ENCODE measurements at places on chromosomes 1 and 21. TPM values are rescaled to one million over a fixed set of nuclear protein-coding genes. Genes with fewer than 3 reads are reported as not detected.

APOBEC4 gene
- total RNA-seq, result not detected

ANKRD65 gene
- total RNA-seq, result not detected

DNA sequence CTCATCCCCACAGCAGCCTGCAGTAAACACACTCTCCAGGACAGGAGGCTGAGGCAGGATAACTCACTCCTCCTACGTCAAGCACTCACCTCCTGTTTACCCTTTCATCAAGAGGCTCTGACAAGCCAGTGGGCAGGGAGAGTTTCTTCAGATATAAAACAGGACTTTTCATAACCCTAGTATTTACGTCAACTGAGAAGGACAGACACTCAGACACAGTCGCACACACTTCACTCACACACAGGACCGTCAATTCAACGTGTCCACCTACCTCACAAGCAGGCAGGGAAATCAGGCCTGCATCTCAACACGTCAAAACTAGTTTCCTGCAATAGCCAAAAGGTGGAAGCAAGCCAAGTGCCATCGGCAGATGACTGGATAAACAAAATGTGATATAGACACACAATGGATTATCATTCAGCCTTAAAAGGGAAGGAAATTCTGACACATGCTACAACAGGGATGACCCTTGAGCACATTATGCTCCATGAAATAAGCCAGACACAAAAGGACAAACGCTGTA, 48.6 kb downstream of the ITPKB start:
- peak; percentile 54 for DNase-seq

DNA sequence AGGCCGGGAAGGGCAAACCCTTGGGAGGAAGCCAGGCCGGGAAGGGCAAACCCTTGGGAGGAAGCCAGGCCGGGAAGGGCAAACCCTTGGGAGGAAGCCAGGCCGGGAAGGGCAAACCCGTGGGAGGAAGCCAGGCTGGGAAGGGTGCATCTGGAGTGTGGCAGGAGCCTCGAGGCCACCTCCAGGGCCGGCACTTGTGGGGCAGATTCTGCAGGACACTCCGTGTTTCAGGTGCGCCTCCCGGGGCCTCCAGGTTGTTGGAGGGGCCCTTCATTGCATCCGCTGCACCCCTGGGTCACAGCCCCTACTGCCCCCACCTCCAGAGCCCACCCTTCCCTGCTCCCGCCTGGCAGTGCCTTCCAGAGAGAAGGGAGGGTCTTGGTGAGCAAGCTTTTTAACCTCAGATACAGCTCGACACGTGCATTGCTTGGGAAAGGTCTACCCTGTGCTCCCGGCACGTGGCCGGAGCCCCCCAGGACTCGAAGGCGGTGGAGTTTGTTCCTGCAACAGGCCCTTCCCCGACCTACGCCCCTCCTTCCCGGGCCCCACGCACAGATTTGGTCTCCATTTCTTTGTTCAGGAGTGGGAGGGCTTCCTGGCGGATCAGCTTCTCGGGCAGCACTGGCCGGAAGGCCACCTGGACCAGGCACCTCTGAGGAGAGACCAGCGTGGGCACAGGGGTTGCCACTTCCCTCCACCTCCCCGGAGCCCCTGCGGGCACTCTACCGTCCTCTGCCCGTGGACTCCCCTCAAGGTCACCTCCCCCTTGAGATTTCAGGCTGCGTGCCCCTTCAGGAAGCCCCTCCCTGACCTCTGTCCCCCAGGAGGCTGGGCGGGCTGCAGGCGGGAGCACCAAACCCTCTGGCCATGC, 9.4 kb upstream of the TMEM52 start:
- DNase-seq, result no peak

DNA sequence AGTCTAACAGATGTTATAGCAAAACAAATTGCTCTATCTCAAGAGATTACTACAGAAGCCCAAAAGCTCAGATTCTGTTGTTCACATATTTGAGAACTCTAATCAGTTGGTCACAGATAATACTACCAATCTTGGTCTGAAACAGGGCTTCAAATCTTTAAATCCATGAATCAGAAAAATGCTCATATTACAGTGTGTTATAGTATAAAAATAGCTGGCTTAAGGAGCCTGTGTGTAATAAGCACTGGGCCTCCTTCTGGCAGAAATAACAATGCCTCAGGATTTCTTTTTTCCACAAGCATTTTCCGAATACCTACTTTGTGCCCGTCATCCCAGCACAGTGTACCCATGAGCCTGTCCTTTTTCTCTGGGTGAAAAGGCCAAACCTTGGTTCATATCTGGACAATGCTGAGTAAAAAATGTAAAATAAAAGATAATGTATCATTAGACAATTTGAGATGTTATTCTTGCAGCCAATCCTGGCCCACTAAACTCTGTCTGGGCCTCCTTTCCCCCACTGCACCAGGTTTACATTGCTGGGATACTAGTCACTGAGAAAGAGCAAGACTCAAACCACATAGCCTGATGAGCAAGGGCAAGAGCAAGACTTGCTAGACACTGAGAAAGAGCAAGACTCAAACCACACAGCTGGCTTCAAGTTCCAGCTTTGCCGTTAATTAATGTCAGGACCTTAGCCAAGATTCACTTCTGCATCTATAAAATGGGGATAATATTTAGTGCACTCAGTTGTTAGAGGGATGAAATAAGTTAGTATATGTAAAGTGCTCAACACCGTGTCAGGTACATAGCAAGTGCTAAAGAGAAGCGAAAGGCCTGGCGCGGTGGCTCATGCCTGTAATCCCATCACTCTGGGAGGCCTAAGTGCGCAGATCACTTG, 17.0 kb upstream of the ADAR start:
- DNase-seq, result no peak

- DNase-seq, result no peak
Measured at GRCh38 chr1:190864013-190864641, 386.5 kb upstream of the BRINP3 start.

DNA sequence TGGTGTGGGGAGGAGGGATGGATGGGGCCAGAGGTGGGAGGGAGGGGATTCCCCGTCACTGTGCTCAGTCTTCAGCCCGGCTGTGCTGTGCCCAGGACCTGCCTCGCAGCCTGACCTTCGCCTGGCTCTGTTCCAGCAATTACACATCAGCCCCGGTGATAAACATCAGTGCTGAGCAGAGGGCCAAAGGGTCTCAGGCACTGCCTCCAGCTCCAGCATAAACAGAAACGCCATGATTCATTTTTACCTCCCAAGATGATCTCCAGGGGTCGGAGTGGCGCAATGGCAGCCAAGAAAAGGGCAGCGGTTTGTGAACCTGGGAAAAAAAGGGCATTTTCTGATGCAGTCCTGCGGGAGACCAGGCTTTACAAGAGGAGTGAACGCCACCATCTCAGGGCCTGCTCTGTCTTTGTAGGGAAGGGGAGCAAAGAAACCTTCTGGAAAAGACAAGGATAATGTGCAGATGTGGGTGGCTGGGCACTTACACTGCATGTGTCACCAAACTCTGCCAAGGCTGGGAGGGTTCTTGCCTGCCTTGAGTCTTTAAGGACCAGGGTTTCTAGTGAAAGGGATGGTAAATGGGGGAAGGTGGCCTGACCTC, 28.1 kb downstream of the SHISA4 start:
- DNase-seq, result no peak

- DNase-seq, result no peak
Measured at GRCh38 chr1:109535971-109536491, 3.6 kb upstream of the GPR61 start.

DNA sequence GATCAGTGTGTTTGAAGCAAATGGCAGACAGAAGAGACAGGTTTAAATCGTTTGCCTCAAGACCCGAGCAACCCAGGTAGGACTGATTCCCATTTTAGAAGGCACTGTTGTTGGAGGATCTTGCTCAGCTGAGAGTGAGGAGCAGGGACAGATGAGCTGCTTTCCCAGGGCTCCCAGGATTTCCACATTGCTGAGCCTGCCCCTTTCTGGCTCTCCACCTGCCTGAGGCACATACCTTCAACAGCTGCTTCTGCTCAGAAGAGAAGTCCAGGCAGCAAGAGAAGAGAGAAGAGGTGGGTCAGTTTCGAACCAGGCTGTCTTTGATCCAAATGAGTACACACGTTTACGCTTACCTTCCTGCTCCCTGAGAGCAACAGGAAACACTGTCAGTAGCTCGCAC, 5.7 kb downstream of the TNNT2 start:
- DNase-seq, result no peak

TSACC gene
- total RNA-seq, result not detected

SLC6A9 gene
- total RNA-seq, result 5.1 TPM

OVAAL gene
- total RNA-seq, result not detected

DNA sequence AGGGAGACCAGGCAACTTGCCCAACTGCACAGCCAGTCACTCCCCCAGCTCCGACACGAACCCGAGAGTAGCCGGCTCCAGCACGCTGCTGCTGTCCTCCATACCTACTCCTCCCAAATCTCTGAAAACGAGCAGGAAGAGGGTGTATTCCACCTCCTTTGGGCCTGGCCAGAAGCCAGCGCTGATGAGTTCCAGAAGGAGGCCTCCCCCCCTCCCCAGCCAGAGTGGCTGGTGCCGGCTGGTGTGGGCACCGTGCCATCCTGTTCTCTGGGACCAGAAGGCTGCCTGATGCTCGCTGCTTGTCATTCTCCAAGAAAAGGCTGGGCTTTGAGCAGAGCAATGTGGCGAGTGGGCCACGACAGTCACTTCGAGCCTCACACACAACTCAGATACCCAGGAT, 22.2 kb downstream of the KCNN3 start:
- DNase-seq, result no peak

DNA sequence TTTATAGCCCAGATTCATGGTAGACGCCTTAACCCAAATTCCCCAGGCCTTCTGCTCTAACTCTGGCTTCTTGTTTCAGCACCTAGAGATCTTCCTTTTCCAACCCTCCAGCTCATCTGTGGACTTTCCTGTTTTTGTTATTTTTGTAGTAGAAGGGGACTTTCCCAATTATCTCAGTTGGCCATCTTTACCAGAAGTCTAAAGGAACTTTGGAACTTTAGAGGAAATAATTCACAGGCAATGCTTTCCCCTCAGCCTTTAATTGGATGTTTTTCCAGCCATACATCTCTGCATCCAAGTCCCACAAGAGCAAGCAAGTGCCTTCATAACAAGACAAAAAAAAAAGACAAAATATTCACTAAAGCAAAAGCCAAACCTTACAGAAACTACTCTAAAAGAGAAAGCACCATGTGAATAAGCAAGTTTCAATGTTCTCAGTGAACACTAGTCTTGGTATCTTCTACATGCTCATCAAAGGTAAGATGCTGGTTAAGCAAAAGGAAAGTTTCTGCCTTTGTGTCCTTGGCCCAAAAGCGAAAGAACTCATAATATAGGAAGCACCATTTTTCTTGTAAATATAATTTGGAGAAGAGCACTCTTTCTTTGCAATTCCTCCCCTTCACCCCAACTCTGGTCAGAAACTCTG, 377.3 kb downstream of the SETD4 start:
- DNase-seq, result no peak

AMY1A gene
- not detected for total RNA-seq

- DNase-seq, result peak; percentile 83
Measured at GRCh38 chr1:24535021-24535424, 20.9 kb upstream of the NCMAP start.

GBP4 gene
- total RNA-seq, result 37.2 TPM

- DNase-seq, result no peak
Measured at GRCh38 chr1:32984455-32985171, 20.0 kb upstream of the RNF19B start.

FCRL2 gene
- total RNA-seq, result not detected

- no peak for DNase-seq
Measured at GRCh38 chr1:167416506-167416905, 101.8 kb downstream of the CD247 start.

- no peak for DNase-seq
Measured at GRCh38 chr1:11781297-11781696, 19.3 kb downstream of the C1orf167 start.

- DNase-seq, result no peak
Measured at GRCh38 chr1:42993502-42994136, 35.0 kb upstream of the SLC2A1 start.

- no peak for DNase-seq
Measured at GRCh38 chr1:196774603-196775002, at the start of gene CFHR3. CFHR3 (plus strand) TSS chr1:196774840; CDS start chr1:196774887, 47 bp downstream.

FAM72D gene
- 32.4 TPM for total RNA-seq

- no peak for DNase-seq
Measured at GRCh38 chr1:187411118-187411517, 582.4 kb downstream of the PLA2G4A start.

DNA sequence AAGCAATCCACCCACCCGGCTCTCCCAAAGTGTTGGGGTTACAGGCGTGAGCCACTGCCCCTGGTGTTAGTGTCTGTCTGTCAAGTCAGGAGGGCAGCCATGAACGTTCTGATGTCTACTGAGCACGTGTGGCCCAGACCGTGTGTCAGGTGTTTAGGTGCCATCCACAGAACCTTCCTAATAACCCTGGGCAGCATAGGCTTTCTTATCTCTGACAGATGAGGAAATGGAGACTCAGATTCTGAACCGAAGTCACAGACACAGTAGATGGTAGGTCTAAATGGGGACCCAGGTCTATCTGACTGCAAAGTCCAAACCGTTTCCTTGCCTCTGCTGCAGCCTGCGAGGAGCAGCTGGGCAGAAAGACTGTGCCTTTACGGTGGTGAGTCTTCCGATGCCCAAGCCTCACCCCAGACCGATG, 622 bp upstream of the IL6R start:
- DNase-seq, result peak; percentile 52

ADAM30 gene
- total RNA-seq, result not detected

GRCh38 chr1:2239384-2239985, 11.4 kb downstream of the SKI start:
- no peak for DNase-seq

AMPD1 gene
- total RNA-seq, result not detected

DNA sequence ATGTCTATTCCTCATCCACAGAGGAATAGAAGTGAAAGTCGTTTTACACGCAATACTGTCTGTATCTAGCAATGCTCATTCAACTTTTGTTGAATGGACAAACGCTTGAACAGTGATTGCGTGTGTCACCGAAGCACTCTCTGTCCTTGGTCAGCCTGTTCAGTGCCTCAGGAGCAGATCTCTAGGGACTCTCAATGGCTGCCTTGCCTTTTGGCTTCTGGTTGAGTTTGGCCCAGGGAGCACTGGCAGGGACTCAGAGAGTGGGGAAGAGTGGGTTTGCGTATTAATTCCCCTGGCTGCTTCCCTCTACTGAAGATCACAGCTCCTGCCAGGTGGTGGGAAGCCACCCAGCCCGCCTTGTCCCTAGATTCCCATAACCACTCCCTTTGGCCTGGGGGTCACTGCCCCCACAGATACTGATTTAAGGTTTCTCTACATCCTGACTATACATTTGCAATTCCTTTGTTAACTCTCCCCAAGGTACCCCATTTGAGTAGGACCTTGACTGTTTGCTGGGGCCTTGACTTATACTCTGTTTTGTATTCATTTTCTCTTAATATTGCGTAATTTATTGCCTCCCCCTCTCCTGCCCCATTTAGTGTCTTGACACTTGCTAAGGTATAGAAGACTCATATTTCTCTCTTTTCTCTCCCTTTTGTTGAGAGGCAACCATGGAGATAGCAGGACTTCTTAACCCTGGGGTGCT, 61.7 kb upstream of the USP24 start:
- DNase-seq, result no peak

DNA sequence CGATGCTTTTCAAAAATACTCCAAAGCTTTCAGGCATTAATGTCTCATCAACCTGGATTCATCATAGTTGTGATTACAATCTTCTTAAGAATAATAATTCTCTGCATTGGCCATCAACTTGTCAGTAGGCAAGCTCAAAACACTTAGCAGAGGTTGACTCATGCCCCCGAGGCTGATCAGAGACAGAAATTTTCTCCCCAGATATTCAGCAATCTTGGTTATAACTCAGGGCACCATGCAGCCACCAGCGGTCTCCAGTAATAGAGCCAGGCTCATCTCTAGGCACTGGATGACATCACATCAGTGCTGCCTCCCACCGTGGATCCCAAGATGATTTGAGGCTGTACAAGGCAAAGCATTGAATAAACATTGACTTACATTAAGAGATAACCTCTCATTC, 14.3 kb upstream of the IFFO2 start:
- DNase-seq, result no peak

GRCh38 chr1:227841096-227841495, 25.6 kb downstream of the PRSS38 start:
- DNase-seq, result no peak

Data from activated naive CD4-positive, alpha-beta T cell treated with anti-CD3 and anti-CD28 coated beads, Interleukin-2, amount 50 U/mL, for 72 hours (primary cell).